ENCODE measurements at places on chromosomes 3 and 15. TPM values are rescaled to one million over a fixed set of nuclear protein-coding genes. Genes with fewer than 3 reads are reported as not detected.

DNA sequence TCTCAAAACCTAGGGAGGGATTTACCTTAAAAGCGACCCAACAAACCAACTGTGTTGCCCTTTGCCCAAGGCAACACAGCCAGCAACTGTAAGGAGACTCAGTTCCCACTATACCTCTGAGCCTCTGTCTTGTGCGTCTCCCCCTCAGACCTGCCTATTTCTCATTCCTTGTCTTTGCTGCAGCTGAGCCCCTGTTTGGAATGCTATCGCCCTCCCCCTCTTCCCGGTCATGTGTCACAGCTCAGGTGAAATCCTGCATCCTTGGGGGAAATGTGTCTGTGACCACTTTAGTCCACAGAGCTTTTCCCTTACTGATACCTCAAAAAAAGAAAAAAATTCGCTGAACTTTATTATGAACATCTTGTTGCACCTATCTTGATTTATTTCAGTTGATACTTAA lies 52.0 kb upstream of the LRIG1 start:
- DNase-seq: no peak

- DNase-seq: no peak
These were observed 602.4 kb upstream of the MDFIC2 start for GRCh38 chr3:70914862-70915261.

Gene CCR1
- total RNA-seq: not detected

GRCh38 chr3:128806588-128806987 lies 72.8 kb upstream of the ACAD9 start:
- DNase-seq: no peak

- DNase-seq: no peak
These were observed 21.8 kb upstream of the KLF13 start for GRCh38 chr15:31304751-31305365.

Gene MESP2
- not detected for total RNA-seq

GRCh38 chr3:30473374-30474051 lies 132.9 kb upstream of the TGFBR2 start:
- no peak for DNase-seq

Gene ITIH1
- not detected for total RNA-seq

- DNase-seq: no peak
These were observed 207.8 kb upstream of the MCTP2 start for GRCh38 chr15:94023531-94023930.

DNA sequence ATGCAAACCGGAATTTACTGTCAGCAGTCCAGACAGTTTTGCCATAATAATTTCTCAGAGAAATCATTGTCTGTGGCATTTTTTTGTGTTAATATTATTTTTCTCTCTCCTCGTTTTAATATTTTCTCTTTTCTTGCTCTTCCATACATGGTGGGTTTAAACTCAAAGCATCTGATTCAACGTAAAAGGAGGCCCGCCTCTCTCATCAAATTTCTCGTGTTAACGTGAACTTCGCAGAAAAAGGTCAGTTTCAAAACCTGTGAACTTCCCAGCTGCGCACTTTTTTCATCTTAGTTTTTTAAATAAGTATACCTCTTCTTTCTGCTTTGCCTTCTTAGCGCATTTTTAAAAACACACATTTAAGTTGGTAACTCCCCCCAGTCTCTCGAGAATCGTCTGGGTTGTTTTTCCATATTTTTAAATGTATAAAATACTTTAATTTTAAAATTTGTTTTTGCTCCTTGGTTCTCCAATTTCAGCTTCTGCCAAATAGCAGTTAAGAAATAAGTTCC lies 9.1 kb downstream of the SHOX2 start:
- DNase-seq: no peak

GRCh38 chr15:78322724-78323521 lies 17.2 kb upstream of the CRABP1 start:
- DNase-seq: no peak

DNA sequence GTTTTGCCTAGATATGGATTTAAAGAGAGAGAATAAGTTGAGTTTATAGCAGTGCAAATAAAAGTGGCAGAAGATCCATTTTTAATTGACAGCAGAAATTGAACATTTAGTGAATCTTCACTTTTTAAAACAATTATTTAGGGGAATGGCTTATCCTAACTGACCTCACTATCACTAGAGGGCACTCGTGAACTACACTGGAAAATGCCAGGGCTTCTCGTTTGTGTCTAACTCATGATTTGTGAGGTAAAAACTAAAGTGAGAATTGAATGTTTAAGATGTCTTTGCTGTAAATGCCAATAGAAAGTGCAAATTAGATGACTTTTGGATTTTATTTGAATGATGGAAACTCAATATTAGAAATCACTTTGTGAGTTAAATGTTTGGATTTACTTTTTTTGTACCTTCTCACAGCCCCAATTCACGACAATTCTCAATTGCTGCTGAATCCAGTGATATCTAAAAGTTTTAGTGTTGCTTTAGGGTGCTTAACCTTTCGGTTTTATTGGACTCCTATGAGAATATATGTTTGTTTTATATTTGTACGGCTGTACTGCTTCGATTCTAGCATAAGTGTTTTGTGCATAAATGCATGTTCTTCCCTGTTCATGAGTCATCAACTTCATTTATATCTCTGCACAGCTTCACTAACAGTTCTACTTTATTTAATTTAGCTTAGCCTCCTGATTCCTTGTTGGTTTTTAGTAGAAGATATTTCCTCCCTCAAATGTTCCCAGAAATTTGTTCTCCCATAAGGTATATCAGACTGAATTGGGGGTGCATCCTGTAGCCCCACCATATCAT lies 462.1 kb downstream of the MFSD1 start:
- no peak for DNase-seq

DNA sequence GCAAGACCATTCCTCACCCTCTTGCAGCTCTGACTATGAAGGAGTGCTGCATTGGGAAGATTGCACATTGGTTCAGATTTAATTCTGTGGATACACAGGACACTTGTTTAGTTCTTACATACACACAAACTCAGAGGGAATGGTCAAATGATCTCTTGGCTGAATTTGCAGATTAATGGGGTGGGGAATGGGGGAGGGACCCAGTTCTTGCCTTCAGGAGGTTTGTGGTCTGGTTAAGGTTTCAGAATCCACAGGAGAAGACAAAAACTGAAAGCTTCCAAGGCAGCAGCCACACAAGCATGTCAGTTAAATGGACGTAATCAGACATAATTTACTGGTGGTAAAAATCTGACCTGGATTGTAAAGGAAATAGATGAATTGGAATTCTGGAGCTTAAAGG lies 257.1 kb upstream of the ROPN1 start:
- no peak for DNase-seq
